Posterior cingulate gyrus (tissue), 11 donors: ENCODE measurements at places on chromosomes 4 and X.

DNA sequence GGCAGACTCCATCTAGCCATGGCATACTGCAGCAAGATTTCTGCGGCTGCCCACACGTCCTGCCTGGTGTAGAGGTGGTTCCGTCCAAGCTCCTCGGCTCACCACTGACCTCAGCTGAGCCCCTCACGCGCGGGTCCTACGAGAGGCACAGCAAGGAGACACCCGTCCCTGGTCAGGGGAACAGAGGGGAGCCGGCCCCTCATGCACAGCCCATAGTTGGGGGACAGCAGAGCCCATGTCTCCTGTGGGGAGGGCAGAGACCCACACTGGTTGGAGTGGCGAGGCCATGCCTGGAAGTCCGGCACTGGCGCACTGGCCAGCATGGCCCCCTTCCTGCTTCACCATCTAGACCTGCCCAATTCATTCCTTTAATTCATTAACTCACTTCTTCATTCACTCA is 80.8 kb downstream of the HTRA3 start:
- DNase-seq = no peak

DNA sequence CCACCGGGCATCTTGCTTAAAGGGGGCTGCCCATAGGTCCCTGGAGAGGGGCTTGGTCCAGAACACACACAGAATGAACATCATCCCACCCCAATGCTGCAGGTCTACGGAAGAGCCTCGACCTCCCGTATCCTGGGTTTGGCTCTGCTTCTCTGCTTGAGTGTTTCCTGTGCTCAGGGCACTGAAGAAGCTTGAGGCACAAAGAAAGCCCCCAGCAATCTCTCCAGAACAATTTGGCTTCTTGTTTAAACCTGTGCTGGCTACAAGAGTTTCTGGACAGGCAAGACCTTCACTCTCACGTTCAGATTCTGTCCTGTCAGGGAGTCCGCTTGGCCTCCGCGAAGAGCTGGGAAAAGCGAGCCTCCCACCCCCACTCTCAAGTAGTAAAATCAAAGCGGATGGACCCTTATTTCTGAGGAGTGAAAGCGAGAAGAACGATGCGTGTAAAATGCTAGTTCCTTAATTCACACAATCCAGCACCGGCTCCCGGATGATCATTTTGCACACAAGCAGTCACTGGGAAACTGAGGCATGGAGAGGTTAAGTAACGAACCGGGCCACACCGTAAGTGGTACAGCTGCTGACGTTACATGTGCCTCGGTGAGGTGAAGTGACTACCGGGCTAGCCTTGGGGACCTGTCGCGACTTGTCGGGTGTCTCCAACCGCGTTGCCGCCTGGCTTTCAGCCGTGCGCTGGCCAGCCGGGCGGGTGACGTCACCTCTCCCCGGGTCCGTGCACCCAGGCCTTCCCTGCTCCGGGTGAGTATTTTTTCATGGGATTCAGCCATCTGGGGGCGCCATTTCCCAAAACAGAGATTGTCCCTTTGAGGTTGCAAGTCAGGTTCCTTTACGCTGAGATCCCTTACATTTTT is 3.1 kb upstream of the SFRP2 start:
- DNase-seq = peak; percentile 90

DNA sequence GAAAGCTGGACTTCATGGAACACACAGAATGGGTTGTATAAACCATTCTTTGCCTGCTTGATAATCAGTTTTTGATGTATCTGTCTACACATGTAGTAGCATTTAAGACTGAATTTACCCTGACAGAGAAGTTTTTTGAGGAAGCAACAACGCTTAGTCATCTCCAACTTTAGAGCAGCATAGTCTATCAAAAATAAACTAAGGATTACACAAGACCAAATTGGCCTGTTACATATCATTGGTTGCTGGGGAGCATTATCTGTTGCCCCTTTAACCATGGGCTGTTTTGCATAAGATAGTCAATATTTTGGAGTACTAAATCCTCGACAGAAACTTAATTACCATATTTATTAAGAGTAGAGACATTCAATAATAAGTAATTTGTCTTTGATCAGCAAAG is 347.4 kb downstream of the FAM47B start:
- no peak for DNase-seq

DNA sequence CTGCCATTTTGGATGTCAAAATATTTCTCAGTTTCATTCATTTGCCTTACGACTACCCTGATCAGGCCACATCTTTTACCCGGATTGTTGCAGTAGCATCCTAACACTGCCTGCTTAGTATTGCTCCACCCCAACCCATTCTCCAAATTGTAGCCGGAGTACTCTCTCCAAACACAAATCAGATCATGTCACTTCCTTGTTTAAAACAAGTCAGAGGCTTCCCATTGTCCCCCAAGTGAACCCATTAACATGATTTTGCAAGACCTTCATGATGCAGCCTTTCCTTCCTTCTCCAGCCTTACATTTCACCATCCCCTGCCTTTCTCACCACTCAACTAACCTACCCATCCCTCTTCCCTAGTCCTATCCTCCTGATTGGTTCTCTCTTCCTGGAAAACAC is 53.1 kb downstream of the FANCB start:
- no peak for DNase-seq

GRCh38 chrX:129642641-129643040 is 12.1 kb downstream of the APLN start:
- DNase-seq = no peak

GRCh38 chrX:17627026-17627425 is 110.3 kb upstream of the SCML1 start:
- DNase-seq = no peak

DNA sequence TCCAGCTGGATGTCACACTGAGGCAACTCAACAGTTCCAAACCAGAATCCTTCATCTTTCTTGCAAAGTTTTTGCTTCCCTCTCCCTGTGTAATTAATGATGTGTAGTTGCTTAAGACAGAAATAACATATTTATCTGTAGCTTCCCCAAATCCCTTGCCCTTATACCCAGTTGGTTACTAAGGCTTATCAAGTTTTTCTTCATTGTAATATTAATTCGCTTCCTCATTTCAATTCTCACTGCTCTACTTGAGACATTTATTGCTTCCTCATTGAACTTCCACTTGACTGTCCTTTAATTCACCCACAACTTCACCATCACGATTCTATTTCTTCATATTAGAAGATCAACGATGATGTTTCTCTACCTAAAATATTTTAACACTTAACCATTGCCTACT is 386.6 kb upstream of the CPEB2 start:
- no peak for DNase-seq

DNA sequence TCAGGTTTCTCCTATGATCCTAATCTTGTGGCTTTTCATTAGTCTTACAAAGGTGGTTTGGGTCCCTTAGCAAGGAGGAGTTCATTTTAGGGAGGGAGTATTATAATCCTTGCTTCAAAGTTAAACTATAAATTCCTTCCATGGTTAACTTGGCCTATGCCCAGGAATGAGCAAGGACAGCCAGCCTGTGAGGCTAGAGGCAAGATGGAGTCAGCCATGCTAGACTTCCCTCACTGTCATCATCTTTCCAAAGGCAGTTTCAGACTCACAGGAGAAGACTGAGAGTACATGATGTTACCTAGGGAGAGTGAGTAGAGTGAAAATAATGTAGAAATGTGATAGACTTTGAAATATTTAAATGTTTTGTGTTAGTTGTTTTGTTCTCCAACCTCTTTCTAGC is 192.3 kb downstream of the GPAT3 start:
- DNase-seq = no peak

DNA sequence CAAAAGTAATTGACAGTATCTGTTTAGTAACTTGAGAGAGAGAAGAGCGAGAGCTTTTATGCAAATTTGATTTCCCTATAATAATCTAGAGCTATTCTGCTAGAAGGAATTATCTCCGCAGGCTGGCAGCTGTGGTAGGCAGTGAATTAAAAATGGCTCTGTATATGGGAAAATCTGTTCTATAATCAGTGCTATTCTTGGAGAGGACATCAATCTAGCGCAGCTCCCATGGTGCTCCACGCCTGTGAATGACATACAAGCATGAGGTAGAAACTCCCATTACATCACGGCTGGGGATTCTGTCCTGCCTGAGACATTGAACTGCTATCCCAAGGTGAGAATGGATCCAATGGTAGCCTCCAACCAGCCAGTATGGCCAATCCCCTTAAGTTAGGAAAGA is 179.0 kb downstream of the DHX15 start:
- DNase-seq = no peak

- DNase-seq = no peak
Observed at GRCh38 chr4:184750926-184751584, 17.2 kb upstream of the CENPU start.

DNA sequence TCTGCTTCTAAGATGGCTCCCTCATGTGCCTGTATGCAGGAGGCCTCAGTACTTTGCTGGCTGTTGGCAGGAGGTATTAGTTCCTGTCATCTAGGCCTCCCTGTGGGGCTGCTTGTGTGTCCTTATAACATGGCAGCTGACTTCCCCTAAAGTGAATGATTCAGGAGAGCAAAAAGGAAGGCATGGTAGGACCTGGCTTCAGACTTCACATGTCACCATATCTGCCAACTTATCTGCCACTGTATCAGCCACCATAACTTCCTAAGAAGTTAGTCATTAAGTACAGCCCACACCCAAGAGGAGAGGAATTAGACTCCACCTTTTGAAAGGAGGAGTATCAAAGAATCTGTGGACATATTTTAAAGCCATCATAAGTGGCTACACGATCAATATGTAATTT is 122.5 kb downstream of the UCHL1 start:
- DNase-seq = no peak

GRCh38 chrX:4550018-4550417 is 836.6 kb upstream of the PRKX start:
- no peak for DNase-seq

- DNase-seq = no peak
Observed at GRCh38 chrX:32395878-32396277, 815.5 kb downstream of the DMD start.

GRCh38 chr4:36243355-36244256 is 708 bp downstream of the ARAP2 start:
- DNase-seq = peak; percentile 54

- no peak for DNase-seq
Observed at GRCh38 chr4:77132652-77133312, 24.2 kb upstream of the CCNG2 start.

DNA sequence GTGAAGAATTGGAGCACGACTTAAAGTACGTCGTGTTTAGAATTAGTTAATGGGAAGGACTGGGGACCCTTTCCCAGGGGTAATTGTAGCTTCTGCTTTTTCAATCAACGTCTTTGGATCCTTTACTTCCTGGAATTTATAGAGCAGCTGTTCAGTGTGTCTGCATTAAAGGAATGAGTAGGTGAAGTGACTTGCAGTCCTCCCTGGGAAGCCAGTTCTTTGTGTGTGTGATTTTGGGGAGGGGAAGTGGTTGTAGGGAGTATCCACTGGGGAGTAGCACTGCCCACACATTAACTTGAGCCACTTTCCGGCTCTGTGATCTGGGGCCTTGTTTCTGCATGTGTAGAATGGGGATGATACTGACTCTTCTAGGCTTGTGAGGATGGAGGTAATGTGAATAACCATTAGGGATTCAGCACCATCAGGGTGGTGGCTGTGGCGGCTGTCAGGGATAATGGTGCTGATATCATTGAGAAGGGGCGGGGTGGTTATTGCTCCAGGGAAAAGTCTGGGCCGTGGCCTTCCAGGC is 54.7 kb downstream of the TMEM131L start:
- DNase-seq = no peak

- DNase-seq = no peak
Observed at GRCh38 chr4:158201322-158201721, 9.0 kb upstream of the TMEM144 start.
